ENCODE measurements at places on chromosomes 2 and 18. TPM values are rescaled to one million over a fixed set of nuclear protein-coding genes. Genes with fewer than 3 reads are reported as not detected.
A peak's percentile ranks its signal among the peaks of the same experiment; 100 is the strongest.

DNA sequence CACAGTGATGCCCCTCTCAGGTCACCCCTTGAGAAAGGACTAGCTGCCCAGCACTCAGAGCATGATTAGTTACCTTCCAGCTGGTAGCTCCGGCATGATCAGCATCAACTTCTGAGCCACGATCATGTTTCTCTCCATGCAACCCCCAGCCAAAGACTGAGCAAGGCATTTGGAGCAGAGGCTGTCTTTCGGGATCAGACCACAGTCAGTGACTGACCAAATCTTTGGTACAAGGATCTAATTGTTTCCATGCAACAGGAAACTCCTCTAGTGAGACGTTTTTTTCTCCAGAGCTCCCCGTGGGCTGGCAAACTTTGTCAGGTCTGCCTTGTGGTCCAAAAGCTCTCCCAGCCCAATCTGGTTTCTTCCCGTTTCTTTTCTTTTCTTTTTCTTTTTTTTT is 244.3 kb downstream of the METTL4 start:
- no peak for DNase-seq

The ANKRD30B gene
- total RNA-seq = not detected

The NYAP2 gene
- not detected for total RNA-seq

- no peak for DNase-seq
Observed at GRCh38 chr2:53091183-53091582, 676.4 kb upstream of the CHAC2 start.

GRCh38 chr2:136014411-136014810 is 29.0 kb upstream of the DARS1 start:
- DNase-seq = no peak

The AQP4 gene
- total RNA-seq = 0.36 TPM

The DNAJC5G gene
- not detected for total RNA-seq

- DNase-seq = no peak
Observed at GRCh38 chr18:44437603-44438002, 243.1 kb upstream of the SETBP1 start.

- DNase-seq = peak; percentile 7
Observed at GRCh38 chr2:240655931-240656886, 26.5 kb downstream of the AQP12B start.

DNA sequence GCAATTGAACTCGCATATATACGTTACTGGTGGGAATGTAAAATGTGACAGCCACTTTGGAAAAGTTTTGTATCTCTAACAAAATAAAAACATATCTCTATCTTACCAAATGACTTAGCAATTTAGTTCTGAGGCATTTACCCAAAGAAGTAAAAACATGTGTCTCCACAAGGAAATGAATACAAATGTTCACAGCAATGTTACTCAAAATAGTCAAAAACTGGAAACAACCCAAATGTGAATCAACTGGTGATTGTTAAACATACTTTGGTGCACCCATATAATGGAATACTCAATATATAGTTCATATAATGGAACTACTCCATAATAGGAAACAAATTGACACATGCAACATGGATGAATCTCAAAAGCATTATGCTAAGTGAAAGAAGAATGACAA is 70.4 kb upstream of the DNER start:
- no peak for DNase-seq

DNA sequence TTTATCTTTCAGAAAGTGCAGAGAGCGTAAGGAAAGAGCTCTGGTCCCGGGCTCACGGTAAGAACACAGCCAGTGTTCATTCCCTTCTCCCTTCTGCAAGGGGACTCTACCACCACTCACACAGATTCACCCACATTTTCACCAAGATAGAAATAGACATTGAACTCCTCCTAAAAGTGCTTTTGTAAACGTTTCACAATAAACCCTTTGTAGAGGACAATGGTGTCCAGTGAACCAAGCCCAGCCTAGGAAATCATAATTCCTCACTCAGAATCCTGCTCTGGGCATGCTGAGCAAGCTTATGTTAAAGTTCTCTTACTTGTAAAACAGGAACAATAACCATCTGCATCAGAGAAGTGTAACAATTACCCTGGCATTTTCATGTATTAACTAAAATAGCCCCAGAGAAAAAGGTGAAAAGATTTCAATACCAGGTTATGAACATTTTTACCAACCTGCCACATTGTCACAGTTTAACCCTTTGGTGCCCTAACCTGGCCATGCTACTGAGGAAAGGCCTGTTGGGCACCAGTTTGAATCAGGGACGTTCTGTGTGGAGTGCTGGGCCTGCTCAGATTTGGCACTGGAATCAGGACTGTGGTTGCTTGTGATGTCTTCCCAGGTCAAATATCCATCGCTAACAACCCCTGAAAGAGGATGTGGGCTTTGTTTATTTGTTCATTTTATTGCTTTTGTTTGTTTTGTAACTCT is 22.5 kb upstream of the NDUFV2 start:
- DNase-seq = no peak

DNA sequence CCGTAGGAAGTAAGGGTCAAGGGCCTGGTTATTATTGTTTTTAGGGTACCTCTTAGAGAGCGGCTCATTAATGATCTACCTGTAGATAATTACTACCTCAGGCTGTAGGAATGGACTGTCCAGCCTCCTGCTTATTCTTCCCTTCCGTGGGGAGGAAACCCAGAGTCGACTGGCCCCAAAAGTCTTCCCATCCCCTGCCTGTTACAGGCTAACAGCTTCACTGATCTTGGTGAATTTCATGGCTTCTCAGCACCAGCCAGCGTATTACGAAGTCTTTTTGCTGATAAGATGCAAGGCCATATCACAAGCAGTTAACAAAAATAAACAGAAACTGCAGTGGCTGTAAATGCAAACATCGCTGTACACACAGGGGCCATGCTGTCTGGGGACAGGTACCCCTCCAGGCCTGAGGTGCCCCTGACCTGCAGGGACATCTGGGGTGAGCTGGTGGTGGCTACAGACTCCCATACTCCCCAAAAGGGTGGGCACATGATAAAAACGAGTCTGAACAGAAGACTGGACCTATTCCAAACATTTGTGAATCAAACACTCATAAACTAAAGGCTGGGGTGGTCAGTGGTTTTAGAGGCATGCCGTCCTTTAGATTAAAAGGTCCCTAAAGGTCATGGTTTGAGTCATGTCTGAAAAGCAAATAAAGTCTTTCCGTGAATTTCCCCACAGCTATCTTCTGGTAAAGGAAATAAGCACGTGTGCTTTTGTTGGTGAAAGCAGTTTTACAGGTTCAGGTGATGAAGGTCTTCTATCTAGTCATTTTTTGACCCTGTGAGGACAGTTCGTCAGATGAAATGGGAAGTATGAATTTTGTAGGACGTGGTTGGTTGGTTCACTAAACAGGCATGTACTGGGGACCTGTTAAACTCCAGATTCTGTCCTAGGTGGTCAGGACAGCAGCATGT is 36.7 kb downstream of the TTC39C start:
- DNase-seq = no peak

DNA sequence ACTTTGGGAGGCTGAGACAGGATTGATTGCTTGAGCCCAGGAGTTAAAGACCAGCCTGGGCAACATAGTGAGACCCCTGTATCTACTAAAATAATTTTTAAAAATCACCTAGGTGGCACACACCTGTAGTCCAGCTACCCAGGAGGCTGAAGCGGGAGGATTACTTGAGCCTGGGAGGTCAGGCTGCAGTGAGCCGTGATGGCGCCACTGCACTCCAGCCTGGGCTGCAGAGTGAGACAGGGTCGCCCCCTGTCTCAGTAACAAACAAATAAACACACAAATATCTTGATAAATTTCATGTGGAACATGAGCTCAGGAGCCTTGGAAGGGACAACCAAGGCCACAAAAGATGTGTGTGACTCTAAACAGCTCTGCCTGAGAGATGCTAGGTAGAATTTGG is 11.7 kb upstream of the ANKRD53 start:
- DNase-seq = no peak

- DNase-seq = no peak
Observed at GRCh38 chr2:202267495-202267894, 1.9 kb downstream of the NOP58 start.

- DNase-seq = no peak
Observed at GRCh38 chr2:20532634-20533437, 86.0 kb downstream of the RHOB start.

DNA sequence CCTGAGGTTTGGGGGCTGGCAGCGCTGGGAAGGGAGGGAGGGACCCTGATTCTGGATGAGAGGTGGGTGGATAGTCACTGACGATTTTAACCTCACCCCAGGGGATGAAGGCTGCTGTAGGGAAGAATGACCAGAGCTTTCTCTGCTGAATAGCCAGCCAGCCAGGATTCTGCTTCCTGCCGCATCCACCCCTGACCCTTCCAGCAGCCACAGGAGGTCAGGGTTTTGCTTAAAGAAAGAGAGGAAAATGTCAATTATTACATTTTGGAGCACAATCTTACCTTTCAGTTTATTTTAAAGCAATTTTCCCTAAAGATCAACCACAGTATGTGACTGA is 217.7 kb downstream of the GBX2 start:
- DNase-seq = no peak

The UGT1A6 gene
- total RNA-seq = 12.8 TPM

The KLHL14 gene
- total RNA-seq = not detected

DNA sequence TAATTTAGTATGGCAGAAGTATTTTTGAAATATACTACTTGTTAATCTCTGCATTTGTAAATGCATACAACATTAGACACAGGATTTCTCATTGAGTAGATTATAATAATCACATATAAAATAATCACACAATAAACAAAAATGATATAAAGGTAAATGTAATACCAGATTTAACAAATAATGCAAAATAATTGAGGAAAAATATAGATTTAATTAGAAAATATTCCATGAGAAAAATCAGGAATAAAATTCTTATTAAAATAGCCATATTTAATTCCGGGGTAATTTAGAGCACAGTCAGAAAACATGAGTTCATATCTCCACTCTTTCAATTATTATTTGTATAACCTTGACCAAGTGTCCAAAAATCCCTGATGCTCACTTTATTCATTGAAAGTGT is 385.9 kb upstream of the SYT4 start:
- no peak for DNase-seq

DNA sequence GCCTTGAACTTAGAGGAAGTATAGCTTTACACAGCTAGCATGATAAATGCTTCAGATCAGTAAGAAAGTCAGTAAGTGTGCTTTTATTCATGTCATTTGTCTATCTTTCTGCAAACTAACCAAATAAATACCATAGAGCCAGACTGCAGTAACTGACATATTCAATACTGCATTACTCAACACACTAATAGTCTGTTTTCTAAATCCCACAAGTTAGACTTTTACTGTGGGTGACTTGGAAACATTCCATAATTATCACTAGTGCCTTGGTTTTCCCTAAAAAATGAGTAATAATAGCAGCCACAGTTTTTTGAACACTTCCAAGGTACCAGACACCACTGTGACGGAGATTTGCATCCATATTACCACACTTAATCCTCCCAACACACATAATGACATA is 33.0 kb downstream of the ACVR1 start:
- no peak for DNase-seq

DNA sequence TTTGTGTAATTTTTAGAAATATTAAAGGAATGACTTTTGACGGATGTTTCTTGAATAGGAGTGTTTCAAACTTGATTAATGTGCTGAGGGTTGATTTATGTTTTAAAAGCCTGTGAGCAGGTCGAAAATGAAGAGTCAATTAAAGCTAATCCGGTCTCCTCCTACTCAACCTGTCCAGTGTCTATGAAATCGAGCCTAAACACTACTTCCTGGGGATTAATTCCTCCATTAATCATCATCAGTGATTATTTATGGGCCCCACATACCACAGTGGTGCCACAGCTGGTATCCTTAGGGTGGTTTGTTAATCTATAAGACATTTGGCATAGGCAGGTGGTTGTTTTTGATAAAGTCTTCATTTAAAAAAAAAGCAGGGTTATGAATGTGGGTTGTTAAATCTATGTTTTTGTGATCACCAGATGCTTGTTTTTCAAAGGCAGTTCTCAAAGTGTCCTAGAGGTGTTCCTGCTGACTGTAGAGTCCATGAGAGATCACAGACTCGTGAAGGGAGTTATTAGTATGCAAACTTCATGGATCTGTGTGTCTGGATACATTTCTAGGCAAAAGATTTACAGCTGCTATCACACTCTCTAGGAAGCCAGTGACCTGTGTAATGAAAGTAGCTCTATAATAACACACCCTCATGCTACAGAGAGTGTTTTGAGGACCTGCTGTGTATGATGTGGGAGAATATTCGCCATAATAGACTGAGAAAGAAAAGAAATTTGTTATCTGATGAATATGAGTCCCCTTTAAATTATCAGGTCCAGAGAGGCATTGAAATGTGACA is 308.6 kb downstream of the AKAIN1 start:
- DNase-seq = no peak

DNA sequence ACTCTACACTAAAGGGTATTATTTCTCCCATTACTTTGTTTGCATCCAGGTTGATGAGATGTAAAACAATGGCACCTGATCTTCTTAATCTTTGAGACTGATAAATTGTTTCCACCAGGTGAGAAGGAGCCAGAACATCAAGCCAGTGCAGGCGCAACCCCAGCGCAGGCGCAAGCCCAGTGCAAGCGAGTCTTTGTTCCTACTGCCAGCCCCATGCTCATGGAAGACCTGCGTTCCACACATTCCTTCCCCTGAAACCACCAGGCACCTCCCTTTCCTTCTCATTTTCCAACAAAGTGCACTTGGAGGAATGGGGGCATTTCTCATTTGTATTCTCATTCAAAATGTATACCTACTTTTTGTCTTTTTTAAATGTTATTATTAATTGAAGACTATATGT is 188.7 kb upstream of the SMAD2 start:
- peak; percentile 49 for DNase-seq

The FBXO48 gene
- 1.8 TPM for total RNA-seq

The FHOD3 gene
- total RNA-seq = 15.1 TPM

The MROH2A gene
- not detected for total RNA-seq

GRCh38 chr18:45686891-45687611 is 36.9 kb upstream of the SLC14A1 start:
- no peak for DNase-seq

GRCh38 chr2:229257985-229258384 is 13.1 kb downstream of the PID1 start:
- DNase-seq = no peak

DNA sequence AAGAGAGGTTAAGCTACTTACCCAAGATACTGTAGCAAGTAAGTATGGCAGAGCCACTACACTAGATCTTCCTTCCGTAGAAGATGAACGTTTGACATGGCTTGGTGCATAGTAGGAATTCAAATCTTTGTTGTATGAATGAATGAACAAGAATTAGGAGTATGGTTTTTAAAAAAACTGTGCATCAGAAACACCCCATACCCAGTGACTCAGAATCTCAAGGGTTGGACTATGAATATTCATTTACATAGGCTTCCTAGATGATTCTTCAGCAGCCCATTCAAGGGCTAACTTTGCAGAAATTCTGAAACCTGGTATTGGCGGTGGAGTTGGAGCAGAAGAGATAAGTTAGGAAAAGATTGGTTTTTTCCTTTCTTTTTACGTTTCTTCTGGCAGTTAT is 5.4 kb downstream of the ACTR3 start:
- DNase-seq = no peak

GRCh38 chr2:70785137-70785911 is 5.1 kb downstream of the FIGLA start:
- no peak for DNase-seq

Data from lower leg skin (tissue), 4 donors.